ELR (cell line): ENCODE measurements at places on chromosomes 12 and 14.

- no peak for DNase-seq
Observed at GRCh38 chr14:98189062-98189461, 1082.9 kb downstream of the BCL11B start.

GRCh38 chr12:104569346-104570173 lies 112.8 kb downstream of the CHST11 start:
- DNase-seq, result no peak

DNA sequence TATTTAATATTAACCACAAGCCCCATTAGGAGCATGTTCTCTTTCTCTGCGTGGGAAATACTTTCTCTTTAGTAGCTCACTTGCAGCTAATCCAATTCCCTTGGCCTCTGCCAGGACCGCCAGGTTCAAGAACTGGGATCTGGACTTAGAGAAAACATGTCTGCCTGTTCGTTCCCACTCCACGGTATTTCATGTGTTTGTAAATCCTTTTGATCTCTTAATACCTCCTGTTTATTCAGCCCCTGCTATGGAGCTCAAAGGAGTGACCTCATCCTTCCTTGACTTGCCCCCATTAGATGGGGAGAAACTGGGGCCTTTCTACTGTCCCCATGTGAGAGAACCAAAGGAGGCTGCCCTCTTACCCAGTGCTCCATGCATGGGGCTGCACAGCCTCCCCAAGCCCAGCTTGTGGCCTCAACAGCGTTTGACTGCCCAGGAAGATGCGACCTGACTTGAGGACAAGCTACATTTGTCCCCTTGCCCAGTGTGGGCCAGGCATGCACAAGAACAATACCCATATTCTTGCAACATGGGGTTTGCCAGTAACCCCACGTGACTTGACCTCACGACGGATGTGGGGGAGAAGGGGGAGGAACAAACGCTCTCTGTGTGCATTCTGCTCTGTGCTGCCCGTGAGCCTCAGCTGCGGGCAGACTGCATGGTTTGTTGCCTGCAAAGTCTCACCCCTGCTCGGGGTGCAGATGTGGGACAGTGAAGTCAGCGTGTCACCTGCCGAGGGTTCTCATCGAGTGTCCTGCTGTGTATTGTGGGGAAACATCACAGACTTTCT lies 30.3 kb downstream of the CD9 start:
- no peak for DNase-seq

GRCh38 chr12:108204117-108204987 lies 75.3 kb downstream of the WSCD2 start:
- no peak for DNase-seq

- no peak for DNase-seq
Observed at GRCh38 chr14:76694106-76694505, 67.2 kb upstream of the VASH1 start.

DNA sequence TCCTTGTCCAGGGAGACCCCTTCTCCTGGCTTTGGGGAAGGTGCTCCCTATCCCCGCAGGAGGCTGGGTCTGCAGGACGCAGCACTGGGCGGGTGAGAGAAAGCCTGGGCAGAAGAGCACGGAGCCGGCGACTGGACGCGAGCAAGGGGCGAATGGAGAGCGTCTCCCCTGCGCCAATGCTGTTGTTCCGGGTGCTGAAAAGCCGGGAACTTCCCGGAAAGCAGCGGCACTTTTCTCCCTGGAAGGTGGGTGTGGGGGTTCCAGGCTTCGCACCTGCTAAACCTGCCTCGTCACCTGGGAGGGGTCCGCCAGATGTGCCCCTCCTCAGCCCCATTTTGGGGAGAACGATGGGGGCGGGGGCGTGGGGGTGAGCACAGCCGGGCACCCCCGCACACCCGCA lies 417.1 kb upstream of the TMTC1 start:
- no peak for DNase-seq

GRCh38 chr14:51424561-51425251 lies 184.7 kb downstream of the TMX1 start:
- no peak for DNase-seq

DNA sequence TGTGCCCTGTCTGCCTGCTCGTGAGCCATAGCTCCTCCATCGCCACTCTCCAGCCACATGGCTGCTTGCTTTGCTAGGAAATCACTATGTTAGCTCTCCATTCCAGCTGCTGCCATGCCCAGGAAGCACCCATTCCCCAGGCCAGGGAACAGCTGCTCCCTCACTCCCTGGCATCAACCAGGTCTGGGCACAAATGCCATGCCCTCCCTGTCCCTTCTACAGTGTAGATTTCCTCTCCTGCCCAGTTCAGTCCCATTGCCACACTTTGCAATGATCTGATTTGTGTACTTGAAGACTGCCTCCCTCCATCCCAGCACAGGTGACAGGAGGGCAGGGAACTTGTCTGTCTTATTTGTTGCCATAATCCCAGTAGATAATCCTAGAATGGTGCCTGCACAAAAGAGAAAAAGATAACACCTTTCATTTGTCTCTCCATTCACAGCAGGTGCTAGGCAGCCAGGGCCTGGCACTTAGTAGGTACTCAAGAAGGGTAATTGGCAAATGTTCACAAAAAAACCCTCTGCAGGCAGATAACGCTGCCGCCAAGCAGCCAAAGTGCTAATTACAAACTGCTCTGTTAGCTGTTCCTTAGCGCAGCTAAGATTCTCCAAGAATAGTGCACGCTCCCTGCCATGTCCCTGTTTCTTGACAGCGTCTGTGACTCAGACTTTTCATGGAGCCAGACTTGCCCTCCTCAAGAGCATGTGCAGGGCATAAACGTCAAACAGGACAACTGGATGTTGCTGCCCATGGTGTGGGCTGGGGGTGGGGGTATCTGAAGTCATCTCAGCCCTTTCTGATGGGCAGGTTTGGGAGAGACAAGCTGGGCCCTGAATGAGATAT lies 69.1 kb downstream of the ARL6IP4 start:
- DNase-seq, result peak; percentile 24

- DNase-seq, result peak; percentile 26
Observed at GRCh38 chr12:102093319-102093718, 26.6 kb downstream of the NUP37 start.

GRCh38 chr12:19548834-19549233 lies 109.5 kb downstream of the AEBP2 start:
- no peak for DNase-seq

DNA sequence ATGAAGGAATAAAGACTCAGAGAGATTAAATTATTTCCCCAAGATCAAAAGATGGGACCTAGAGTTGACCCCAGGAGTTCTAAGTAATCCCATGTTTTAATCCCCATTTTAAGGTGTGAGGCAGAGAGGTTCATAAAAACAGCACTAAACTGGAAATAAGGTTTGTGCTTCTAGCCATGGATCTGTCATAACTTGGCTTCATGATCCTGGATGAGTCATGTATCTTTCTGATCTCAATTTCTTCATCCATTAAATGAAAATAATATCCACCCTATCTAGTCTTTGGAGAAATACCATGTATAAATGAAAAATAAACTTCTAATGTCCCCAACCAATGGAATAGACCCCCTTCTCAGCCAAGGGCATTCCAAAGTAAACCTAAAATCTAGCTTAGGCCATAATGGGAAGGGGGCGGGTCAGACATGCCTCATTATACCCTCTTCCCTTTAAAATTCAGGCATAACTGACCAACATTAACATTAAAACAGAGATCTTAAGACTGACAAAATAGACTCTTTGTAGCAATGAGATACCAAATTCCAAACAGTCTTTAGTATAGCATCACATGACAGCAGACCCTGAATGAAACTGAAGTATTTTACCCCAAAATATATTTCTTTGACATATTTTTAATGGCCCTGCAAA lies 47.8 kb downstream of the SLC41A2 start:
- peak; percentile 46 for DNase-seq

GRCh38 chr14:95431199-95432143 lies 85.0 kb downstream of the SYNE3 start:
- DNase-seq, result peak; percentile 47

- no peak for DNase-seq
Observed at GRCh38 chr12:131723532-131723931, 12.6 kb downstream of the SFSWAP start.

GRCh38 chr14:69105326-69105725 lies 47.6 kb downstream of the DCAF5 start:
- DNase-seq, result peak; percentile 64

- no peak for DNase-seq
Observed at GRCh38 chr14:52310541-52310940, 3.6 kb upstream of the PTGER2 start.

DNA sequence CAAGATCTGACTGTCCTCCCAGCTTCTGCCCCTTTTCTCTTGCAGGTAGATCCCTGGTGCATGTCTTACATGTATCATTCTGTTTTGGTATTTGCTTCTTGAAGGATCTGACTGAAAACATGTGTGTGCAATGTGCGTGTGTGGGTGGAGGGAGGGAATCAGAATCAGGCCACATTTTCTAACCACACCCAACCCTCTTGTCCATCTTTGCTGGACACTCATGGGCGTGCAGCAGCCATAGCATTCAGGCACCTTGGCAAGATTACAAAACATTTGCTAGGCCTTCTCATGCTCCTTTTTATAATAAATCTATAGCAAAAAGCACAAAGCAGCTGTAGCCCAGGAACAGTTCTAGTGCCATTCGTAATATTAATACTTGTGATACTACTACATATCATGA lies 233.6 kb upstream of the E2F7 start:
- no peak for DNase-seq

GRCh38 chr14:34718750-34719304 lies 4.4 kb upstream of the CFL2 start:
- peak; percentile 73 for DNase-seq

GRCh38 chr14:98120831-98121464 lies 1151.0 kb downstream of the BCL11B start:
- no peak for DNase-seq

DNA sequence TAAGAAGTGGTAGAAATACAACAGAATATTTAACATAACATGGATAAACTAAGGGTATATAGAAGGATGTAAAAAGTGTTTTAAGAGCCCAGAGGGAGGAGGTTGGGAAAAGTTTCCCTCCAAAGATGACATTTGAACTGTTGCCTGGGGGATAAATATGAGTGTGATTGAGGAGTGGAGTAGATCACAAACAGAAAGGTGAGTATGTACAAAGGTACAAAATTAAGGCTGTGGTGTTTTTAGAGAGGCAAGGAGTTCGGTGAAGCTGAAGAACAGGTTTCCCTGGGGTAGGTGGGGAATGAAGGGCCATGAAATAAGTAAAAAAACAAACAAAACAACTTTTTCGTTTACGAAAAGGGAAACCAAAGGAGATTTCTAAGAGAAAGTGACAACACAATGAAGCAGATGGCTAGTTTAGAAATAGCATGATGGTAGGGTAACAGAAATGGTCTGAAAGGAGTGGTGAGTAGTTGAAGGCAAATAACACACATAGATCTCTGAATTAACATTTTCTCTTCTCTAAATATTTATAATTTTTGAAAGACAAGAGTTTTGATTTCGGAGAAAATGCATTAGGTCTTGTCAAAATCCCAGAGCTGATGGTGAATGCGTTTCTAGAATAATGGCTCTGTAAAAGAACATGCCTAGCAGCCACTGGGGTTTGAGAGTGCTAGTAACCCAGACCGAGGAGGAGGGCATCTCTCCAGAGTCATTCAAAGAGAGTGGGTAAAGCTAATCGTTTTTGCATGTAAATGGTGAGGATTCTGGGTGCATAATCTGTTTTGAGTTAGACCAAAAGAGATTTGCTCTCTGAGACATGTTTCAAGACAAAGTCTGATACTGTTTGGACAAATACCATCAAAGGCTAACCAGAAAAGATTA lies 240.4 kb upstream of the DCN start:
- DNase-seq, result no peak

GRCh38 chr12:30463636-30464035 lies 232.0 kb downstream of the IPO8 start:
- no peak for DNase-seq

DNA sequence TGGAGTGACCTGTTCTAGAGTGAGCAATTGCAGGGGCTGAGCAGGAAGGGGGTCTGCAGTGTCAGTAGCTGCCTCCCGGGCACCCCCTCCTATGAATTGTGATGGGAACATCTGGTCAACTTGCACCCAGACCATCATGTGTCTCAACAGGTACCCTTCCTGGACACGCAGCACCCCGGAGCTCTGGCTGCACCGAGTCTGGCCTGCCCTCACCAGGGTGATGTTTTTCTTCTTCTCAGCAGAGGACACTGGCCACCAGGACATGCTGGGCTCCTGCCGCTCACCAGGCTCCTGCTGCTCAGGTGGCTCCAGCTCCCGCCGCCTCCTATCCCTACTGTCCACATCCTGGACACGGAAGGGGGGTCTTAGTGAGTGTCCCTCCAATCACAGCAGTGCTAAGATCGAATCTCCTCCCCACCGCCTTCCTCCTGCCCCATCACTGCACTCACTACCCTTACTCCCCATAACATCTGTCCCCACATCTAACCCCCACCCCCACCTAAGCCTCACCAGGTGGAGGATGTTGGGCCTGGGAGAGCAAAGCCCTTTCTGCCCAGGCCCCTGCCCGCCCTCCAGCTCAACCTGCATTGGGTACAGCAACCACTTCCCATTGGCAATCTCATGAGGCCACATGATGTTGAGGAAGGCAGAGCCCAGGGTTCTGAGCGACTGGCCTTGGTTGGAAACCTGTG lies 14.9 kb downstream of the ITGA7 start:
- no peak for DNase-seq
